Left ventricle myocardium inferior (tissue), 1 donor: ENCODE measurements at places on chromosomes 6 and 20. TPM values are rescaled to one million over a fixed set of nuclear protein-coding genes. Genes with fewer than 3 reads are reported as not detected.

- H3K4me1 ChIP-seq, result peaks cover 15% of the 10 kb centered on the region
- no peak for DNase-seq
- no peak overlapping the region for H3K4me3 ChIP-seq
- no peak overlapping the region for H3K27ac ChIP-seq
- H3K36me3 ChIP-seq, result peaks cover 13% of the 10 kb centered on the region
Observed at GRCh38 chr20:21175433-21175832, 49.6 kb downstream of the KIZ start.

DNA sequence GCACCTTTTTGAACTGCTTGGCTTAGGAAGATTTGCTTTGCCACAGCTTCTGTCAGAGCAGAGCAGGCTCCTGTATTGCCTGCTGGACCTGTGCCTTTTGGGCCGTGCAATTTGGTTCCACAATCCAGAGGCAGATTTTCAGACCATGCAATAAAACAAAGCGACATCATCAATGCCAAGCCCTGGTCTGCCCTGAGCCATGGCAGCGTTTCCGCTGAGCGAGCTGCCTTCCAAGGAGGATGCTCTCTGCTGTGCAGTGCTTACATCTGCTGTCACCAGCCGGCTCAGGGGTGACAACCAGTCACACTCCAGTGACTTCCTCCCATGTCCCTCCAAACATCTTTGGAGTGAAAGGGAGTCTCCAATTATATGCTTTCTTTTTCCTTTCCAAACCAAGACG lies 282.2 kb downstream of the CDH26 start:
- peaks cover 51% of the 10 kb centered on the region for H3K27me3 ChIP-seq
- no peak overlapping the region for H3K27ac ChIP-seq
- no peak overlapping the region for H3K4me3 ChIP-seq
- no peak for DNase-seq
- no peaks in the 10 kb centered on the region for H3K36me3 ChIP-seq

DNA sequence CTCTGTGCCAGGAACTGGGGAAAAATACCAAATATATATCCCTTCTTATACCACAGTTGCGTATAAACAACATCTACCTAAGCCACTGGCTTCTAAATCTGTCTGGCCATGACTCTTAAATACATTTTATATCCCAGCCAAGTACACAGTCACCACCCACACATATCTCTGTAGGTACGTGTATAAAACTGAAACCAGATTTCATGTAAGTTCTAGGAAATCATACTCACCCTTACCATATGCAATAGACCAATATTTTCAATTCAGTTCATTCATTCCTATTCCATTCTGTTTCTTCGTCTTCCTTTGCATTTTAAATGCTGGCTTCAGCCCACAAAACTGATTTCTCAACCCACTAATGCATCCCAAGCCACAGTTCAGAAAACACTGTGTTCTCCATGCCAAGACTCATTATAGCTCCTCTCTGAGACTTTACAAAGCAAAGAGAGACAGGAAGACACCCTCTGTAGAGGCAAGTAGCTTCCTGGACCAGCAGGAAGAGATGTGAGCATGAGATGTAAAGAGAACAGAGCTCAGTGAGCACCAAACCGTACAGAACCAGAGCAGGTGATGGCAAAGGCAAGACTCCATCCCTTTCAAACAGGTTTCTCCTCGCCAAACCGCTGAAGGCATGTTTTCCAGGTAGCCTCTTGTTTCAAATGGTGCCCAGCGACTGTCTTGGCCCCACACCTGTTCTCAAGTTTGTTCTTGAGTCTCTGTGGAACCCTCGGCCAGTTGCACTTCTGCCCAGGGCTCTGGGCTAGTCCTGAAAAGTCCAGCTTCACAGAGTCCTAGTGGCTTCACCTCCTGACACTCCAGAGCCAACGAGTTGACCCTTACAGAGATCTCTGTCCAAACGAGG lies 18.7 kb downstream of the FAM50B start:
- no peaks in the 10 kb centered on the region for H3K4me1 ChIP-seq
- H3K27ac ChIP-seq, result no peak overlapping the region
- no peak for DNase-seq
- no peaks in the 10 kb centered on the region for H3K36me3 ChIP-seq
- no peaks in the 10 kb centered on the region for H3K27me3 ChIP-seq

- H3K27ac ChIP-seq, result no peak overlapping the region
- no peaks in the 10 kb centered on the region for H3K27me3 ChIP-seq
- H3K4me3 ChIP-seq, result no peak overlapping the region
- no peaks in the 10 kb centered on the region for H3K36me3 ChIP-seq
- no peaks in the 10 kb centered on the region for H3K4me1 ChIP-seq
Observed at GRCh38 chr6:133171989-133172604, 69.1 kb upstream of the EYA4 start.

DNA sequence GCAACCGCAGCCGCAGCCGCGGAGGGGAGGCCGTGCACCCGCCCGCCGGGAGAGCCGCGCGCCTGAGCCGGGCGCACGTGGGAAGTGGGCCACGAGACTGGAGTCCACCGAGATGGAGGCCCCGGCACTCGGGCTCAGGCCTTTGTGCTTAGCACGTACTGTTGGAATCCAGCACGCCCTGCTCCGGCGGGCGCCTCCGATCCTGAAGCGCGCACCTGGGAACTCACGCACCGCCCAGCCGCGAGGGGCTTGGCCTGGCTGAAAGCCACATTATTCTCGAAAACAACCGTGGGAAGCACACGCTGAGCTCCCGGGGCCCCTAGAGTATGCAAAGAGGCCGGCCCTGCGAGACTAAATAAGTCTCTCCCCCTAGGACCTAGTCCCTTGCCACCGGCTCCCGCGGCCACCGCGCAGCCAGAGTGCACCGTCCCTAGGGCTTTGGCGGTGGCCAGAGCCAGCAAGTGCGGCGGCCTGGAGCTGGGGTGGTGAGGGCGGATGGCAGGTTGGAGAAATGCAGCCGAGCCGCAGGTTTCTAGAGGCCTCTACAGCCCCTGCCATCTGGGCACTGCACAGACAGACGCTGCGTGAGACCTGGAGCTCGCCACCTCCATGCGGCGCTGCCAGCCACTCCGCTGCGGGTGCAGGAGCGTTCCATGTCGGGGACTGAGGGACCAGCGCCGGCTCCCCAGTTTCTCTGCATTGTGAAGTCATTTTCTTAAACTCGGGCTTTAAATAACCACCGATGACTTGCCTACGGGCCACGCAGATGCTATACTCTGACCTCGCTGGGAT lies 42.0 kb upstream of the LY86 start:
- H3K4me1 ChIP-seq, result peaks cover 14% of the 10 kb centered on the region
- peak overlapping the region; percentile 66 for H3K27ac ChIP-seq
- H3K4me3 ChIP-seq, result peak overlapping the region; percentile 68
- no peaks in the 10 kb centered on the region for H3K36me3 ChIP-seq

- peak overlapping the region; percentile 96 for H3K27ac ChIP-seq
- H3K4me3 ChIP-seq, result no peak overlapping the region
- H3K36me3 ChIP-seq, result no peaks in the 10 kb centered on the region
- DNase-seq, result no peak
- peaks cover 69% of the 10 kb centered on the region for H3K4me1 ChIP-seq
- no peaks in the 10 kb centered on the region for H3K27me3 ChIP-seq
Observed at GRCh38 chr6:35014341-35014740, 125.3 kb downstream of the ANKS1A start.

- H3K36me3 ChIP-seq, result peaks cover 20% of the 10 kb centered on the region
- no peaks in the 10 kb centered on the region for H3K27me3 ChIP-seq
Observed at GRCh38 chr6:136628996-136629395, 78.8 kb upstream of the MAP7 start.

DNA sequence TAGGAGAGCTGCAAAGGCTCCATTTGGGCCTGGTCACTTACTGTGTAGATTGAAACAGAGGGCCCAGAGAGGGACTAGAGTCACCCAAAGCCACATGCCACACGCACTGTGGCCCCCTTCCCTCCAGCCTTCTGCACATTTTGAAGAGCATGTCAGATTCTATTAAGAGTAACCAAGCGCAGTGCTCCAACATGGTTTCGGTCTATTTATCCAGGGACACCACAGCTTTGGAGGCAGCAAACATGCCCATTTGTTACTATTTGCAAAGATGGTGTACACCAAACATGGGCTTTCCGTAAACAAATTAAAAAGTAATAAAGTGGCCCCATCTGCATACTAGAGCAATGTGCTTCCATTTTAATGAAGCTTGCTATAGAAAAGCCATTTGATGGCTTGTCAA lies 43.7 kb upstream of the CCDC167 start:
- H3K4me3 ChIP-seq, result no peak overlapping the region
- no peaks in the 10 kb centered on the region for H3K36me3 ChIP-seq
- no peaks in the 10 kb centered on the region for H3K27me3 ChIP-seq
- no peaks in the 10 kb centered on the region for H3K4me1 ChIP-seq
- no peak for DNase-seq

GRCh38 chr6:149867876-149868640 lies 3.9 kb upstream of the LRP11 start:
- no peak overlapping the region for H3K27ac ChIP-seq
- H3K27me3 ChIP-seq, result no peaks in the 10 kb centered on the region
- no peak for DNase-seq

DNA sequence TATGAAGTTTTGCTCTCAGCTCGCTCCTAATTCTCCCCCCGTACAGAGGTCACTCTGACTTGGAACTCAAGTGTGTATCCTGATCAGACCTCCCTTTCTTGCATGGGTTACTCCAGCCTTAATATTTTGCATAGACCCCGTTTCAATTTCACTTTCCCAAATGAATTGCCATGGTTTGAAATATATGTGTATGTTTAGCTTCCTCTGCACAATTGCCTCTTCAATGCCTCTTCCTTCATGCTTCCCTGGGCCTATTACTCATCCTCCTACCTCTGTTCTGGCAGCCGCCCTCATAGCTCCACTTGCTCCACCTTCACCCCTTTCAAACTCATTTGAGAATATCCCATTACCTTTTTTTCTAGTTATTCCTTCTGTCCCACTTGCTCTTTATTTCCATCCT lies 90.0 kb upstream of the SAMD5 start:
- no peak for DNase-seq
- no peak overlapping the region for H3K27ac ChIP-seq
- no peaks in the 10 kb centered on the region for H3K36me3 ChIP-seq
- no peaks in the 10 kb centered on the region for H3K4me1 ChIP-seq
- H3K27me3 ChIP-seq, result no peaks in the 10 kb centered on the region

DNA sequence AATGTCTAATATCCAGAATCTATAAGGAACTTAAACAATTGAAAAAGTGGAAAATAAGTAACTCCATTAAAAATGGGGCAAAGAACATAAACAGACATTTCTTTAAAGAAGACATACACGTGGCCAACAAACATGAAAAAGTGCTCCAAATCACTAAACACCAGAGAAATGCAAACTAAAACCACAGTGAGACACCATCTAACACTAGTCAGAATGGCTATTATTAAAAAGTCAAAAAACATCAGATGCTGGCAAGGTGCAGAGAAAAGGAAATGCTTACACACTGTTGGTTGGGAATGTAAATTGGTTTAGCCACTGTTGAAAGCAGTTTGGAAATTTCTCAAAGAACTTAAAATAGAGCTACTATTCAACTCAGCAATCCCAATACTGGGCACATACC lies 169.2 kb upstream of the MANEA start:
- H3K27me3 ChIP-seq, result no peaks in the 10 kb centered on the region
- H3K4me3 ChIP-seq, result no peak overlapping the region
- DNase-seq, result no peak

DNA sequence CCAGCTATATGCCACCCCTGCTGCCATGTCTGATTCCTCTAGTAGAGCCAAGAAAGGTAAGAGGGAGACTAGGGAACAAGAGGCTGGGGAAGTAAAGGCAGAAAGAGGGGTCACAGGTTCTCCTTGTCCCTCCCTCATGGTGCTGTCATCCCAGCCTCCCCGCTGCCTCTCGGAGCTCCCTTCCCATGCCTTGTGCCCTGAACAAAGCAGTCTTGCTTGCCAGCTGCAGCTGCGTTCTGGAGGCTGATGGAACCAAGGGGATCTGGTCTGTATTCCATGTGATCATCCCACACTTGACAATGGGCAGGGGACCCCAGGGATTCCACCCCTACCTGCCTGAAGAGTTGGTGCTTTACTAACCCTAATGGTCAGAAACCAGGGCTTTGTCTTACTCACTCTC lies 61.4 kb downstream of the DAAM2 start:
- H3K4me3 ChIP-seq, result no peak overlapping the region
- H3K27me3 ChIP-seq, result peaks cover 5% of the 10 kb centered on the region
- peaks cover 23% of the 10 kb centered on the region for H3K36me3 ChIP-seq
- H3K4me1 ChIP-seq, result peaks cover 66% of the 10 kb centered on the region

- H3K4me3 ChIP-seq, result no peak overlapping the region
- H3K27me3 ChIP-seq, result no peaks in the 10 kb centered on the region
- H3K36me3 ChIP-seq, result no peaks in the 10 kb centered on the region
- no peaks in the 10 kb centered on the region for H3K4me1 ChIP-seq
Observed at GRCh38 chr6:121603486-121603885, 168.0 kb downstream of the GJA1 start.

DNA sequence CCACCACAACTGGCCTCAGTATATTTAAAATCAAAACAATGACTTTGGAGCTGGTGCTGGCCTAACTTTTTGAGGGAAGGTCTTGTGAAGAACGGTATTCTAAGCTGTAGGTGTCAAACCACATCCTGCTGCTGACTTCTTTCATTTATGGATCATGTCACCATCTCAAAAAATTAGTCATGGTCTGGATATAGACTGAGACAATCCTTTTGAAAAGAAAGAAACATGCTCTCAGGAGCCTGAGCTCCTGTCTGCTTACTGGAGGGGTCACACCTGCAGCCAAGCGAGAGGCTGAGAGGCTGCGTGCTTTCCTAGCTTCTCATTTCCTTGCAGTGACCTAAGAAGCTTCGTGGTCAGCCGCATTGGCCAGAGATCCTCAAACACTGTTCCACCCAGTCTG lies 55.2 kb downstream of the TIAM2 start:
- H3K4me1 ChIP-seq, result no peaks in the 10 kb centered on the region
- no peaks in the 10 kb centered on the region for H3K36me3 ChIP-seq
- H3K27me3 ChIP-seq, result peaks cover 4% of the 10 kb centered on the region
- DNase-seq, result no peak
- H3K27ac ChIP-seq, result no peak overlapping the region

DNA sequence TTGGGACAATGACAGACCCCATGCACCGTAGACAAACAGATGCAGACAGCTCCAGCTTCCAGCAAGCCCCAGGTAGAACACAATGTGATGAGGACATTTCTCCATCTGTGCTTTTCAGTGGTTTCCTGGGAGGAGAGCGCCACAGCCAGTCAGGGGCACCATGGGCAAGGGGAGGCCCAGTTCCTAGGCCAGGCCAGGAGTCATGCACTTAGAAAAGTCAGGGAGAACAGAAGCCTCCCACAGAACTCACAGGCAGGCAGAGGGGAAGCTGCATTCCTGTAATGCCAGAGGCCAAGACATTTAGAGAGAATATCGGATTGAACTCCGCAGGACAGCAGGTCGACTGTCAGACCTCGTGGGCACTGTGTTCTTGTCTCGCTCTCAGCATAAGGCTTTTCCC lies 9.2 kb downstream of the SYNDIG1 start:
- H3K4me1 ChIP-seq, result peaks cover 33% of the 10 kb centered on the region
- H3K27me3 ChIP-seq, result peaks cover 8% of the 10 kb centered on the region

CAP2 gene
- 149 TPM for total RNA-seq

DLL1 gene
- 11.7 TPM for total RNA-seq
